ENCODE measurements at places on chromosomes 6 and 20.

DNA sequence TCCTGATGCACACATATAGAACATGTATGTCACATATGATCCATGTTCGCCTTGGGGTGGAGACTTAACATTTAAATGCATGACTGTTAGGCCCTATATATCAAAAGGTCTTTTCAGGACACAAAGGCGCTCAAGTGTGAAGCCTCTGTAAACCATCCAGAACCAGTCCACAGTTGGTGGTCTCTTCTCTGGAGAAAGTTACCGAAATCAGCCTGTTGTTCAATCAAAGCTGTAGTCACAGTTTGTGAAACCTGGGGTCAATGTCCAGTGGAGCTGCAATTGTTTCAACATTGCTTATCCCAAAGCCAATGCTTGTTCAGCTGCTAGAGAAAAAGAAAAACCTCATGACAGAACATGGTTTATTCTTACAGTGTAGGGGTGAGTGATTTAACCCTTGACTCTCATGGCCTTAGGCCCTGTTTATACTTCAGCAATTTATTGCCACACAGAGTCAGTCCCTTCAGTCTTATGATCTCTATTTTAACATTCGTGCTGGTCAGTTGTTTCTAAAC lies 193.6 kb upstream of the CST7 start:
- no peak for DNase-seq

GRCh38 chr6:42532038-42532669 lies 31.7 kb upstream of the UBR2 start:
- DNase-seq: no peak

- DNase-seq: no peak
Measured at GRCh38 chr6:45666846-45667245, 289.1 kb upstream of the SUPT3H start.

DNA sequence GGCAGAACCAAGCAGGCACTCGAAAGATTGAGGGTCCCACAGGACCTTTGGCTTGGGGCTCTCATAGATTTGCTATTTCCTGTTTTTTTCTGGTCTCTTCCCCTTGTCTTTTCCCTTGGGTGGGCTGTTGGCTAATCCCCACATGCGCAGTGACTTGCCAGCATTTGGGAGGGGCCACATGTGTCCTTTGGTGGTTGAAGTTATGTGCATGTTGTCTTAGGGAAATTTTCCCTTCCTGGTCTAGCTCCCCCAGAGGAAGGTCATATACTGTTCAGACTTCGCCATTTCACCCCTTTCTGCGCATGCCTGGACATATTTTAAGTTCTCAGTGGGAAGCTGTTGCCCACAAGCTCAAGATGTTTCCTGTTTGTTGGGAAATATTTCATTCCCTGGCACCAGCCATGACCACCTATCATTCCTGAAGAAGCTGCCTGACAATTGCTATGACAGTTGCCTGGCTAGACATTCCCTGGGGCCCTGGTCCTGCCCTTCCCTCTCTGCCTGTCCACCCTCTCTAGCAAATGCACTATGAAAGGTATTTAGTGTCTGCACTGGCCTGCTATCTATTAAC lies 156.2 kb upstream of the THBS2 start:
- no peak for DNase-seq

DNA sequence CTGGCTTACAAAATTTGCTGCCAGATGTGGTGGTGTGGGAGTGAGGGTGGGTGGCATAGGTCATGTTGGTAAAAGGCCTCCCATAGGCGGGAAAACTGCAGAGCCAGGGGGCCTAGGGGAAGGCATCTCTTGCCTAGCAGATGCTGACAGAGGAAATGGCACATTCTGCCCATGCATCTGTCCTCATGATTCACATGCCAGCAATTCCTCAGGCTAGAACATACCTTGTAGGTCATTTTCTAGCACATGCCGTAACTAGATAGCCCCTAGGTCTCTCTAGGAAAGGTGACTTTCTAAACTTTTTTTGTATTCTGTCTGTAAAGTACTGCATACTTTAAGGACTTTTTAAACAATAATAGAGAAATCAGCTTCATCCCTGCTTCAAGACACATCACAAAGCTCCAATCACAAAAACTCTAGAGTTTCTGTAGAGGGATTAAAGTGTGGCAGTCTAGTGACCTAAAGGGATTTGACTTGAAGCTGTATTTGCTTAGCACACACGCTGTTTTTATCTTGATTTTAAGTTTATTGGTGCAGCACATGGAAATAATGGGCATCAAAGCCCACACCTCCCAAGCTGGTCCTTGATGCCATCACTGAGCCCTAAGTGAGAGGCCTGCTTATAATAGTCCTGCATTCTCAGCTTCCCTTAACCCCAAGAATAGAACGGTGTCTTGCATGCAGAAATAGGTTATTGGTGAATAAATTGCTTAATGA lies 55.2 kb downstream of the ANKEF1 start:
- DNase-seq: no peak

DNA sequence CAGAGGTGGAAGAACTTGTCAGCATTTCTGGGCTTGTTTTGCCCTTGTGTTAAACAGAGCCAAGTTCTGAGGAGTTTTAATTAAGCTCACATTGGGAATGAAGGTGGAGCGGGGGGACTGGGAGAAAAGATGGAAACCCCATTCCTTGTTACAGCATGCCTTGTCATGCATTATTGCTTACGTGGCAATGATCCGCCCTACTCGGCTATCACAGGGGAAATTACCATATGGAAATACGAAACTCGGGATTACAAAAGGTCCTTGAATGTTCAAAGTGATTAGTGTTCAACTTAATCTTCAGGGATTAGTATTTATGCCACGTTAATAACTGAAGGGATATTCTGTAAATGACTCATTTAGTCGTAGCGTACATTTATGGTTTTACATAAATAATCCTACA lies 86.4 kb downstream of the MAP3K7 start:
- DNase-seq: no peak

GRCh38 chr20:37468886-37469285 lies 52.2 kb upstream of the NNAT start:
- no peak for DNase-seq

- no peak for DNase-seq
Measured at GRCh38 chr6:137763886-137764285, 103.2 kb upstream of the TNFAIP3 start.

- no peak for DNase-seq
Measured at GRCh38 chr6:10391299-10391630, 23.6 kb downstream of the TFAP2A start.

GRCh38 chr6:5905431-5906339 lies 101.0 kb downstream of the NRN1 start:
- DNase-seq: no peak

- DNase-seq: peak; percentile 80
Measured at GRCh38 chr20:46307139-46307998, 929 bp downstream of the CDH22 start.

- no peak for DNase-seq
Measured at GRCh38 chr6:57243954-57244353, 21.8 kb upstream of the RAB23 start.

GRCh38 chr6:52286798-52287432 lies 2.4 kb upstream of the MCM3 start:
- peak; percentile 82 for DNase-seq

GRCh38 chr20:50735813-50736212 lies 4.4 kb downstream of the PARD6B start:
- DNase-seq: no peak

GRCh38 chr6:7742223-7742785 lies 16.4 kb downstream of the BMP6 start:
- no peak for DNase-seq

GRCh38 chr6:15539722-15540270 lies 123.0 kb downstream of the DTNBP1 start:
- no peak for DNase-seq

GRCh38 chr6:101605874-101606273 lies 212.4 kb downstream of the GRIK2 start:
- no peak for DNase-seq

- no peak for DNase-seq
Measured at GRCh38 chr6:167993831-167994230, 3.6 kb upstream of the KIF25 start.

- no peak for DNase-seq
Measured at GRCh38 chr6:31267651-31268368, 4.1 kb downstream of the HLA-C start.

DNA sequence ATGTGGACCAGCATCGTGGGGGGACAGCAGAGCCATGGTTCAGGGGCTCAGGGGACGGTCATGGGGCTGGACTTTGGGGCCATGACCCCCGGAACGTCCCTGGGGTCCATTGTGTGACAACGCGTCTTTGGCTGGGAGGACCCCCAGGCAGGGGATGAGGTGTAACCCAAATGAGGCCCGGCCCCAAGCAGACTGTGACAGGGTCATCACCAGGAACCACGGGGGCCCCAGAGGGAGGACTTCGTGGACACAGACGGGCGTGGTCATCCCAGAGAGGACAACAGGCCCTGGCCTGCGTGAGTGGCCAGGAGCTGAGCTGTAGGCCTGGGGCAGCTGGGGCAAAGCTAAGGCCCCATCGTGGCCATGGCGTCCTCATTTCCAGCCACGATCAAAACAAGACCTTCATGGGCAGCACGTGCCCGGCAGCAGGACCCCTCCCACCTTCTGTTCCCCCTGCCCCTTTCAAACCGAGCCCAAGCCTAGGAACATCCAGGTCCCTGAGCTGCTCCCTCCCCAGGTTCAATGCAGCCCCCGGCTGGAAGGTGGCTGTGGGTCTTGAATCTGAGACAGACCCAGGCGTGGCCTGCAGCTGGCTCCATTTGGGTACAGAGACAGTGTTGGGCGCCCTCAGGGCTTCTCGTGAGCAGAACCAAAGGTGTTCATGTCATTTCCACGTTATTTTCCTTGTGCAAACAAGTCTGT lies 187.8 kb downstream of the TAF4 start:
- DNase-seq: no peak

DNA sequence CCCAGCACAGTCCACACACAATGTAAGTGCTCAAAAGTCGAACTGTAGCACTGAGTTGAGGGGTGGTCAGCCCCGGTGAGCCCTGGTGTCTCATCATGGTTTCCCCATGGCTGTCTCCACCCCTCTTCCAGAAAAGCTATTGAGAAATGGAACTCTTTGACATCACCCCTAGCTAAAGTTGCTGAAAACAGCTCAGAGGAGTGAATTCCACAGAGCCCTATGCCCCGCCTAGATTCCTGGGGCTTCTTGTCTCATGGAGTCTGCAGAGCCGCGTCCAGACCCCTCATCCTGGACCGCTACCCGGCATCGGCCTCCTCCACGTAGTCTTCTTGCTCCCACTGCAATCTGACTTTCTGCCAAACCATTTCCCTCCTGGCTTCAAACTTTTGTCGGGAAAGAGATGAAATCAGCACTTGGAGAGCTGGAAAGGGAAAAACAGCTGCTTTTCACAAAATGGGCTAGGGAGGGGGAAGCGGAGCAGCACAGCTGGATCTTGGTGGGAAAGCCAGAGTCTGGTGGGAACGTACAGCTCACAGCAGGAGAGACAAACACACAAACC lies 132.2 kb downstream of the SNX5 start:
- no peak for DNase-seq
